Hematopoietic multipotent progenitor cell treated with erythropoietin and hydrocortisone succinate and interleukin-3 and kit ligand, for 17 days (in vitro differentiated cells): ENCODE measurements at places on chromosomes 3 and 15.

- DNase-seq, result no peak
These were observed 48.0 kb upstream of the C15orf61 start for GRCh38 chr15:67472957-67473356.

GRCh38 chr3:54999811-55000210, 72.0 kb upstream of the LRTM1 start:
- no peak for DNase-seq

DNA sequence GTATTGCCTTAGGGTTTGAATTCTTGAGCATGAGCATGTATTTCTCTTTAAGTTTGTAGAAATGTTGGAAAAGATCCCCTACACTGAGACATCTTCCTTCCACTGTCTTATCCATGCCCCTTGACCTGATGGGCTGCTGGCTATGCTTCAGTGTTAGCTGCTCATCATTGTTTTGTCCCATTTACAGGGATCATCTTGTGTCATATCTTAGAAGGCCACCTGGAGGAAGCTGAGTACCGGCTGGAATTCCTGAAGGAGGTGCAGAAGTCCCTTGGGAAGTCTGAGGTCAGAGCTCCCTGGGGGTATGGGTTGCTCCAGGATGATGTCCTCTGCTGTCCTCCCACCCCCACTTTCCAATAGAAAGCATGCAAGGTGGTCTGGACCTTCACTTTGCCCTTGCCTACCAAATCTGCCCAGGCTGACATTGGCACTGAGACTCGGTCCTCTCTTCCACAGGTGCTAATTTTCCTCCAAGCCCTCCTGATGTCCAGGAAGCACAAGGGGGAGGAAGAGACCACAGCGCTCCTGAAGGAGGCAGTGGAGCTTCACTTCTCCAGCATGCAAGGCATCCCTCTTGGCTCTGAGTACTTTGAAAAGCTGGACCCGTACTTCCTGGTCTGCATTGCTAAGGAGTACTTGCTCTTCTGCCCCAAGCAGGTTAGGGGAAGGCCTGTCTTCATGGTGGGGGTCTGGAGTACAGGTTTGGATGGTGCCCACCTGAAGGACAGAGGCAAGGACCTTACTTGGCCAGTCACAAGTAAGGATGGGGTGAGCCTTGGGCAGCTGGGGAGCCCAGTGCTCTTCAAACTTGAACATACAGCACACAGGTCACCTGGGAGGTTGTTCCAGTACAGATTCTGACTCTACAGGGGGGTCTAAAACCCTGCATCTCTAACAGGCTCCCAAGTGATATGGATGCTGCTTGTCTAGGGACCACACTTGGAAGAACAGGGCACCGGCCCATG, 17.7 kb downstream of the TTC21A start:
- no peak for DNase-seq

GRCh38 chr3:190505381-190506003, 8.4 kb upstream of the IL1RAP start:
- no peak for DNase-seq

- no peak for DNase-seq
These were observed 47.1 kb downstream of the TFG start for GRCh38 chr3:100756441-100756840.

DNA sequence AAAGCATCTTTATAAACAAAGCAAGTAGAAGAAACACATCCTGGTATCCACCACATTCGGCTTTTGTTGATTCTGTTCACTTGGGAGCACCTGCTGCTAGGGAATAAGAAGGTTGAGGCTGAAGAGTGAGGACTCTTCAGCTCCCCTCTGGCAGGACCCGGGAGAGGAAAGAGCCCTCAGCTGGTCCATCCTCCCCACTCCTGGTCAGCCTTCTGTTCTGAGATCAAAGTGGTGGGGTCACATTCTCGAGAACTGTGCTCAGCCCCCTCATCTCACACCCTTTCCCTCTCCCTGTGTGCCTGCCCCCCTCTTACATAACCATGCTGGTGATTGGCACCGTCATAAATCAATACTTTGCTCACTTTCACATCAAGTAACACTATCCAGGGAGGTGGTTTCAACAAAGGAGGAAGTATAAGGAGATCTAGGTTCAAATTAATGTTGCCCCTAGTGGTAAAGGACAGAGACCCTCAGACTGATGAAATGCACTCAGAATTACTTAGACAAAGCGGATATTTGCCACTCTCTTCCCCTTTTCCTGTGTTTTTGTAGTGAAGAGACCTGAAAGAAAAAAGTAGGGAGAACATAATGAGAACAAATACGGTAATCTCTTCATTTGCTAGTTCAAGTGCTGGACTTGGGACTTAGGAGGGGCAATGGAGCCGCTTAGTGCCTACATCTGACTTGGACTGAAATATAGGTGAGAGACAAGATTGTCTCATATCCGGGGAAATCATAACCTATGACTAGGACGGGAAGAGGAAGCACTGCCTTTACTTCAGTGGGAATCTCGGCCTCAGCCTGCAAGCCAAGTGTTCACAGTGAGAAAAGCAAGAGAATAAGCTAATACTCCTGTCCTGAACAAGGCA, at the start of gene NR1I2:
NR1I2 (plus strand) TSS at position 772 of the 869 bp plus-strand sequence.
- no peak for DNase-seq

DNA sequence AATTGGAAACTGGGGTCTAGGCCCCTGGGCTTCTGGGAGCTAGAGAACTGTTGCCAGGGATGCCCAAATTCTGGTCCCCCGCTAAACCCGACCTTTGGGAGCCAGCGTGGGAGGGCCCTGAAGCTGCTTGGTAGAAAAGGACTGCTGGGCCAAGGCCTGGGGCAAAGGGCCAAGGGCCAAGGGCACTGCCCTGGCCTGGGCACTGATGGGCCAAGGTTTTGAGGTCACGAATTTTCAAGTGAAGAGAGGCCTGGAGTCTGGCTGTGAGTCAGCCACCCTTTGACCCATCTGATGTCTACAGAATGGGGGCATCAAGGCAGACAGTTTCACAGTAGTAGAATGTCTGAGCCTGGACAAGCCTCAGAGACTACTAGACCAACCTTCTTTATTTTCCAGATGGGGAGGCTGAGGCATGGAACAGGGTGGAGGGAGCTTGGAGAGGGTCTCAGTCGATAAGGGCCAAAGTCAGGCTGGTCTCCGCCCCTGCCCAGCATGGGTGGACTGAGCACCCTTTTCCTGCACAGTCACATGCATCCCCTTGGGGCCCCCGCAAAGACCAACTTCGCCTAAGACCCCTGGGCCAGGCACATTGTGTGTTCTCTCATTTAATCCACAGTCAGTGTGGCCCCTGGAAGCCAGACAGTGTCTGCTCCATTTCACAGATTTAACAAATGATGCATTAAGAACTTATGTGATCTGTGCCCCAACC, 66.3 kb downstream of the ATP2B2 start:
- no peak for DNase-seq
